ENCODE measurements at places on chromosomes 12 and 14.

- DNase-seq: no peak
These were observed 14.9 kb upstream of the HEATR5A start for GRCh38 chr14:31435276-31435675.

- no peak for DNase-seq
These were observed 14.1 kb upstream of the NCOR2 start for GRCh38 chr12:124581307-124582107.

GRCh38 chr14:75158843-75159614, 17.4 kb downstream of the TMED10 start:
- DNase-seq: peak; percentile 9

- no peak for DNase-seq
These were observed 160.2 kb downstream of the KICS2 start for GRCh38 chr12:64061868-64062375.

DNA sequence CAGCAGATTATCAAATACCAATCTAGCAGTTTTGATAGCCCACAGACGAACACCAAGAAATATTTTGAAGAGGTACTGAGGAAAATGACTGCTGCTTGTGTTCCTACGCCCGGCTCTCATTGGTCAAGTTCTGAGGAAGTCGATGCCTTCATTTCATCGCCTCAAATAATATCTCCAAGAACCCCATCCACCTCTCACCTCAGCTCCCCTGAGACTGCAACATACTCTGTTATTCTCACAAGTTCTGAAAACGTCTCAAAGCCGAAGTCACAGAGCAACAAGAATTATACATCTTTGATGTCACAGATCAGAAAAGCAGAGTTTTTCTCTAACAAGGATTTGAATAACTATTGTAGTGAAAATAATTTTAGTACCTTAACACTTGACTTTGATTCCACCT, 55.5 kb upstream of the BCAT1 start:
- no peak for DNase-seq

GRCh38 chr14:99803106-99803775, 10.0 kb downstream of the EML1 start:
- DNase-seq: no peak

DNA sequence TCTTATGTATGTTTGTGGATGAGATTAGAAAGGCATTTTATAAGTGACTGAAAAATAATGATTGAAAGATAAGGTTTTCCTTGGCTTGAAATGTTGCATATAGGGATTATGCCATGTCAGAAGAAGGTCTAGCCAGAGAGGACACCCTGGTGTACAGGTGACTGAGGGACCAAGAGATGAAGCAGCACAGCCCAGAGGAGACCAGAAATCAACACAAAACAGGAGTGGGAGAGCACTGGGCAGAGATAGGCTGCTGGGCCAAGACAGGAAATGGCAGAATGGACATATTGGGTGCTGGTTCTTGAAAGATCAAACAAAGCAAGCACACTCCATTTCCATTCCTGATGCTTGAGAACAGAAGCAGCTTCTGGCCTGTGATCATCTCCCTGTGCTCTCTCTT, 24.4 kb upstream of the FRMD6 start:
- DNase-seq: no peak

GRCh38 chr14:64417055-64417770, 29.1 kb downstream of the MTHFD1 start:
- no peak for DNase-seq

DNA sequence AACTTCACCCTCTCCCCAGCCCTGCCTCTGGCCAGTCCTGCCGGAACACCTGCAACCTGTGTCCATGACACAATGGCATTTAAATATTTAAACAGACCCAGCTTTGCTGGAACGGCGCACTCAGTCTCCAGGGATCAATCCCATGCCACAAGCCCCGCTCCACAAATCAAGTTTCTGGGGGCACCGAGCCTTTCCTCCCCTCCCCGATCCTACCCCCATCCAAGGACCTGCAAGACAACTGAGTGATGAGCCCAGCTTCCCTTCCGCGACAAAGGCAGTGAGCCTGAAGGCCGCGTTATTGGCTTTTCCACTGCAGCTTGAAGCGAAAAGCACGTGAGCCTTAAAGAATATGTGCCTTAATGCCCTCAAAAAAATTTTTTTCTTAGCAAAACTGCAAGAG, 185.7 kb downstream of the DPF3 start:
- no peak for DNase-seq

GRCh38 chr12:66279123-66279712, 23.1 kb upstream of the HELB start:
- no peak for DNase-seq

GRCh38 chr12:89476232-89476631, 48.4 kb downstream of the GALNT4 start:
- no peak for DNase-seq

DNA sequence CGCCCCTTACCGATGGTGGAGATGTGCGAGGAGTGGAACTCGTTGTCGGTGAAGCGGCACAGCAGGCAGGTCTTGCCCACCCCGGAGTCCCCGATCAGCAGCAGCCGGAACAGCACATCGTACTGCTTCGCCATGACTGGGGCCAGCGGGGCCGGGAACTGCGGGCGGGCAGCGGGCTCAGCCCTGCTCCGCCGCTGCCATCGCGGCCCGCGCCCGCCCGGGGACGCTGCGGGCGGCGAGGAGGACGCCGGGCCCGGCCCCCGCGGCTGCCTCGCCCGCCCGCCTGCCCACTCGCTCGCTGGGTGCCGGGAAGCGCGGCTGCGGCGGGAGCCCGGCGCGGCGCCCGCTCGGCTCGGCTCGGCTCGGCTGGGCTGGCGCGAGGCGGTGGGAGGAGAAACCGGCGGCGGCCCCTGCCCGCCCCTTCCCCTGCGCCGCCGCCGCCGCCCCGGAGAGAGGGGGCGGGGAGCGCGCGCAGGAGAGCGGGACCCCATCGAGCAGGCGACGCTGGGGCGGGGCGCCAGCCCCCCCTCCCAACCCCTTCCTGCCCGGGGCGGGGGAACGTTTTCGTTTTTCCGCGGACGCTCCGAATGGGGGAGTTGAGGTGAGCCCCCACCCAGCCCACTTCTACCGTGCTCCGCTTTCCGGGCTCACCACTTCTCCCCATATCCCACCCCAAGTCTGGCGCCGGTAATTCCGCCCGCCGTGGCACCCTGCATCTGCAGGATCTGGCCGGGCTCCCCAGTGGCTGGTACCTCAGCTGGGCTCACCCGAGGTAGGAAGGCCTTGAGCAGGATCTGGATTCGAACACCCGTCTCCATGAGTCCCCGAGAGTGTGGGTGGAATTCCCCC, at the start of gene RAB15:
RAB15 (minus strand) TSS at position 394 of the 849 bp plus-strand sequence; CDS start at position 134, 260 bp downstream.
- no peak for DNase-seq
